Nucleus accumbens (tissue), 56 donors: ENCODE measurements at places on chromosomes 7 and 10.

DNA sequence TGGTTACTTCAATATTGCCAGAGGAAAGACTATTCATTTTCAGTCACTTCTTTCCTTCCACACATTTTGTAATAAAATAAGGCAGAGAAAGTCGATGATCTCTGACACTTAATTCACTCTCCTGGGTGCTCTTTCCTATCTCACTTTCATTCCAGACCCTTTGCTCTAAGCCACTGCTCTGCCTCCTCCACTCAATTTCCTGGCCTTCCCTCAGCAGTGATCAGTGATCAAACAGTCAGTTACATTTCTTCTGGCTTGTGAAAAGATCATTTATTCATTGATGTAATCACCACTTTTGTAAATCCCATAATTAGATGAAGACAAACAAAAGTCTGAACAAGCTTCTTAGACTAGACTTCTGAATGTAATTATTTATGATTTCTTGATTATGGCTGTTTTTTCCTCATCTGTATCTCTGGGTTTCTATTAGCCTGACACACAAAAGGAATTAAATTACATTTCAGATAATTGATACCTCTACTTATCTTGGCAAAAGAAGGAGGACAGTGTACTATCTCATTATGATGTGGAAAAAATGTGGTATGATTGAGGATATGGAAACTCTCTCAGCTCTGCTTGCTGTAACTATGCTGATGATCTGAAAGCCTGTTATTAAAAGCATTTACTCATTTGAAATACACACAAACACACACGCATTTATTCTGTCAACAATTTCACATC is 1102.3 kb downstream of the GRM8 start:
- no peak for DNase-seq

- DNase-seq, result no peak
Observed at GRCh38 chr10:110525349-110526260, 27.9 kb downstream of the DUSP5 start.

DNA sequence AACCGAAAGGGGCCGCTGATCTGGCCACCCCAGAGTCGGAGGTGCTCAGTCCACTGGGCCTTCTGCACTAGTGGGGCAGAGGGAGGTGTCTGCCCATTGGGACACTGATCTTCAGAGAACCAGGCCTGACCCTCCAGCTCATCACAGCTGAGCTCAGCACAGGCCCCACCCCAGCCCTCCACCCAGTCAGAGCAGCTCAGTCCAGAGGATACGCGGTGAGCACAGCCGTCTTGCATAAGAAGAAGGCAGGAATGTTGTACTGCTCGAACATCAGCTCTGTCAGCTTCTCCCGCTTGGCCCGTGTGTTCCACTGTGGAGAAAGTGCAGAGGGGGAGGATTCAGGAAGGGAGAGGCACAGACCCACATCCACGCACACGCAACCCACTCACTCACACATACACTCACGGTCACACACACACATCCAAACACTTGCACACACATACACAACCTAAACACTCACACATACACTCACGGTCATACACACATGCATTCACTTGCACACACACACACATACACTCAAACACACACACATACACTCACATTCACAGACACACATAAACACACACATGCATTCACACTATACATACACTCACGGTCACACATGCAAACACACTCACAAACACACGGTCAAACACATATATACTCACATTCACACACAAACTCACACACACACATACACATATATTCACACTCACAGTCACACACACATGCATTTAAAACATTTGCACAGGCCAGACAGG is 6.3 kb downstream of the ACTL6B start:
- no peak for DNase-seq

DNA sequence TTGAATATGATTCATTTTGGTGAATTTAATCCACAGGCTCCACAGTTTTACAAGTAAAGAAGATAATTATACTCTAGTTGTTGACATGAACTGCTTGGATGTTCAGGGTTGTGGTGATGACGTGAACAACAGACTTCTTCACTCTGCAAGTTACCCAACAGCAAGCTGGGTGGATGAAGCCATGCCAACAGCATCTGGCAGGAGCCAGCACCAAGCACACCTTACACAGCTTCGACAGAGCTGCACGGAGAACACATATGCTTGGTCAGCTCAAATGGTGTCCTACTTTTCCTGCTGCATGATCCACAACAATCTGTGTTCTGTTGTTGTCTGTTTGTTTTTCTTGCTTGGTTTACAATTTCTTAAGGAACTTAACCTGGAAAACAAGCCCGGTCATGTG is 9.8 kb downstream of the NOD1 start:
- DNase-seq, result no peak

- no peak for DNase-seq
Observed at GRCh38 chr7:90461219-90461618, 8.2 kb upstream of the PTTG1IP2 start.

GRCh38 chr7:148721390-148721789 is 22.7 kb downstream of the CUL1 start:
- DNase-seq, result no peak

DNA sequence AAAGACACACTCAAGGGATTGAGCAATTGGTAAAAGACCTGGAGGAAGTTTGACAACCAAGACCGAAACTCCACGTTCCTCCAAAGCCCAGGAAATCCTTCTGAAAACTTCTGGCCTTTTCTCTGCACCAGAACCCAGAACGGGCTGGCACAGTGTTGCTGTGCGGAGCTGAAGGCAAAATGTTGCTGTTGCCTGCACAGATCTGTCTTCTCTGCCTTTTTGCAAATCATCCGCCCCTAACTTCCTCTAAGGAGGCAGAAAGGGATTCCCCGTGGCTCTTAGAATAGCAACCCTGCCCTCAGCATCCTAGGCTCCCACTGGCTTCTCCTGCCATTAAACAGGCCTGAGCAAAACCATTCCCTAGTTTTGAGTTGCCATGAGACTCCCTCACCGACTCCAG is 44.9 kb downstream of the FIGNL1 start:
- no peak for DNase-seq

- no peak for DNase-seq
Observed at GRCh38 chr7:14760730-14761478, 141.6 kb downstream of the DGKB start.

DNA sequence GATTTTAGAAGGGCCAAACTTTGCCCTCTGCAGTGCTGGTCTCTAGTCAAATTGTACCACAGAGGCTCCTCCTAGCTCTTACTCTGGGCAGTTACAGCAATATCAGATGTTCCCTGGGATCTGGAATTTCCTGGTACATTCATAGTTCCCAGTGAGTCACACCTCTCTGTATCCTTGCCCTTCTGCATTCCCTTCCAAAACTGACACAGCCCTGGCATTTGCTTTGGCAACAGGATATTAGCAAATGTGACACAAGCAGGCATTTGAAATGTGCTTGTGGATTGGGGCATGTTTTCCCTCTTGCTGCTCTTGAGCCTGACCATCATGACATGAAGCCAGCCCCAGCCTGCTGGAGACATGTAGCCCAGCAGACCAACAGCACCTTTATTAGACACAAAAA is 284.7 kb upstream of the AKR1E2 start:
- no peak for DNase-seq

DNA sequence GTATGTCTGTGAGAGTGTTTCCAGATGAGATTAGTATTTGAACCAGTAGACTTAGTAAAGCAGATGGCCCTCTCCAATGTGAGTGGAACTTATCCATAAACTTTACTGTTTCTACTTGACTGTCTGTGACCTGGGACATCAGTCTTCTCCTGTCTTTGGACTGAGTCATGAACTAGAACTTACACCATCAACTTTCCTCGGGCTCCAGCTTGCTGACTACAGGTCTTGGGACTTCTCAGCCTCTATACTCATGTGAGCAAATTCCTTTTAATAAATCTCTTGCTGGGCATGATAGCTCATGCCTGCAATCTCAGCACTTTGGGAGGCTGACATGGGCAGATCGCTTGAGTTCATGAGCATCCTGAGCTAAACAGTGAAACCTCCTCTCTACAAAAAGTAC is 25.7 kb upstream of the WAPL start:
- DNase-seq, result no peak

DNA sequence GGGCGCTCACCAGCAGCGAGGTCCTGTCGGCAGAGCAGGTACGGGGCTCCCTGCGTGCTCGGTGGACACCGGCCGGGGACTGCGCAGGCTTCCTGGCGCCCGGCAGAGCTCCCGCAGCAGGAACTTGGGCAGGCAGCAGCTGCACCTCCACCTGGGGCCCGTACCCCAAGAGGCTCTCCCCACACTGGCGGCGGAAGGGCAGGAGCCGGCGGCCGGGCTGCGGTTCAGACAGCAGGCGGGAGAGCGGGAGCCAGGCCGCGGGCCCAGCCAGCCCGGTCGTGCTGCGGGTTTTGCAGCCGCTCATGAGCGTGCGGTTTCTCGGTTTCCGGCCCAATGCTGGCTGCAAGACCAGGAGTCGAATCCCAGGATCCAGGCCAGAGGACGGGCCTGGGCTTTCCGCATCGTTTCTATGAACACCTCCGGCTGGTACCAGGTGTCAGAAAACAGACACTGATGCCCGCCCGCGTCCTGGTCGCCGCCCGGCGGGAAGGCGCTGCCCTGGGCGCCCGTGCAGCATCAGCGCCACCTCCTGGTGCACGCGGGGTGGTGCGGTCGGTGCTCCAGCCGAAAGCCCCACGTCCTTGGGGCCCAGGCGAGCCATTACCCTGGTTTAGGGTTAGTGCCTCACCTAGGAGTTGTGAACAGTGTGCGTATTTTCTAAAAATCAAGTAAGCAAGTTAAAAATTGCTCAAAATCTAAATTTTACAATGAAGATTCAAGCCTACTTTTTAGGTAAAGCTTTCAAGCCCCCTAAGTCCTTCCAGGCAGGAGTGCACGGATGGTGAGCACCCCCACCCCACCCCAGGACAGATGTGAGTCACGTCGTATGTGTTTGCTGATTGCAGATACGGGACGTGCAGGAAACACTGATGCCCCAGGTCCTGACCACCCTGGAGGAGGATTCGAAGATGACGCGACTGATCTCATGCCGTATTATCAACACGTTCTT is 47.4 kb upstream of the PRKAR1B start:
- DNase-seq, result peak; percentile 17

GRCh38 chr10:62433901-62434300 is 59.7 kb downstream of the ZNF365 start:
- DNase-seq, result no peak
